PC-9 (cell line): ENCODE measurements at places on chromosomes 1 and 21. TPM values are rescaled to one million over a fixed set of nuclear protein-coding genes. Genes with fewer than 3 reads are reported as not detected.

DNA sequence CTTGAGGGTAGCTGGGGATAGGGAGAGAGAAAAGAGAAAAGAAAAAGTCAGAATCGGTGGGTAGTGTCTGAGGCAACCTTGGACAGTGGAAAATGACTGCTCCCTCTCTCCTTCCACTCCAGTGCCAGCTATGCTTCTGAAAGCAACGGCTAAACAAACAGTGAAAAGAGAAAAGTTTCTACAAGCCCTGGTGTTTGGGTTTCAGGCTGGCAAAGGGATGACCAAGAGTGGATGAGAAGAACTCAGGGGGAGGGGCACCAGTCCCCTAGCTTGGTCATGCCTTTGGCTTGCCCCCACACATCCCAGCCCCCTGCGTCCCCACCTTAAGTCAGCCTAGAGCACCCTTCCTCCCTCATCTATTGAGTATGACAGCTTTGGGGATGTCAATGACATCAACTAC lies 8.6 kb downstream of the IL22RA1 start:
- DNase-seq, result no peak

GRCh38 chr1:167126811-167127210 lies 32.9 kb downstream of the STYXL2 start:
- DNase-seq, result no peak

- DNase-seq, result no peak
Measured at GRCh38 chr1:208085655-208086515, 158.3 kb downstream of the PLXNA2 start.

GRCh38 chr1:50611675-50612074 lies 188.4 kb upstream of the DMRTA2 start:
- no peak for DNase-seq

DNA sequence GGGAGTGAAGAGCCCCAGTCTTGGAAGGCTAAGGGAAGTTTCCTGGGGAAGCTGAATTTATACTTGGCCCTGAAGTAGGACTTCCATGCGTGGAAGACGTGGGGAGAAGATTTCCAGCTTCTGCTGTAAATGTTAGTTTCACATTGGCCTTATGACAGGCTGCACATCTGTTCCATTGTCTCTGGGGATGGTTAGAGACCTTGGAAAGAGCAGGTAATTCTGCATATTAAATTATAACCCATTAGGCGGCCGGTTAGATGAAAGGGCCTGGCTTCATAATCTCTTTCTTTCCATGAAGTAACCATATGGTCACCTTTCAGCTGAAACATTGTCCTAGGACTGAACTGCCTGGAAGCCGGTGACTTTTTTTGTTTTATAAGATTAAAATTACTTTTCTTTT lies 37.5 kb downstream of the DPT start:
- DNase-seq, result no peak

DNA sequence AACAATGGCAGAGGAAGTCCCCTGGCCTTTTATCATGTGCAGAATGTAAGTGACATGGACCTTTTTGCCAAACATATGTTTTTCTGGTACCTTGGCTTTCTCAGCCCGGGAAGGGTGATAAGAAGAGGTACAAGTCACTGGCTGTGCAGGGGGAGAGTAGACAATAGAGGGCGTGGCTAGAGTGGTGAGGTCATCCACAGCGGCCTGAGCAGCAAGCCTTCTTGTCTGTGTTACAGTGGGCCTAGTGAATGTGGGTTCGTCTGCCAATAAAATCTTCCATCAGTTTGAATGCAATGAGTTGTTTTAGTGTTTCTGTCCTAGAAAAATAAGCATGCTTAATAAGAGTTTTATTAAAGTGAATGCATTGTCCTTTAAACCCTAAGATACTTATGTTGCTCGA lies 59.0 kb upstream of the PGD start:
- DNase-seq, result peak; percentile 52

GRCh38 chr21:17536381-17536780 lies 23.5 kb downstream of the CXADR start:
- no peak for DNase-seq

- DNase-seq, result no peak
Measured at GRCh38 chr1:65952696-65953095, 160.0 kb downstream of the PDE4B start.

Gene DDR2
- 0.05 and 0.35 TPM in 2 replicates for total RNA-seq

DNA sequence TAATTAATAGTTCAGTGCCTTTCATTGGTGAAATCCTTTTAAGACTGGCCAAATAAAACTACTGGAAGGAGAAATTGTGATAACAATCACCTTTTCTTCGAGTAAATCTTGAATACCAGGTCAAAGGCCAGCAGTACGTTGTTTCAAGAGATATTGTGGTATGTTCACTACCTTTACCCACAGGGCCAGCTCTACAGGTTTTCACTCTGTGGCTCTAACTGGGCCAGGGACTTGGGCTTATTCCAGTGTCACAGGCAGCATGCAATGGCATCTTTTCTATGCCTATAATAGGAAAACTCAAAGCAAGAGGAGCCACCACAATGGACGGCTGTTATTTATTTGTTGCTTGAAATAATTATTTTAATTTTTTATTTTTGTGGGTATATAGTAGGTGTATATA lies 26.8 kb upstream of the LRIF1 start:
- no peak for DNase-seq

- no peak for DNase-seq
Measured at GRCh38 chr1:54848134-54848948, 38.7 kb downstream of the DHCR24 start.

Gene GNAT2
- 0.52 and 0.63 TPM in 2 replicates for total RNA-seq

DNA sequence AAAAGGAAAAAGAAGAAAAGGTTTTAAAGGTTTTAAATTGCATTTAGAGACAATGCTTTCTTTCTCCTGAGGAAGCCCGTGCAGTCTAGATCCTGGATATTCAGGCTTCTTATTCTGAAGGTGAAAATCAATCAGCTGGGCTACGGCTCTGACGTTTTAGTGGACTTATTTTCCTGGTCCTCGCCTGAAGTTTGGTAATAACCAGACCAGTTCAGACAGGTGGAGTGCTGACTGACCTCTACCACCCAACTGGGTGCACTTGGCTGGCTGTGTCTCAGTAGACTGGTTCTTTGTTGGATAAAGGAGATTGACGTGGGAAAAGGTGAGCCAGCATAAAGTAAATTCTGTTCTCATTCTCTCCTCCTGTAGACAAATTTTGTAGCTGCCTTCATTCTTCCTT lies 7.2 kb upstream of the ATP1A1 start:
- DNase-seq, result no peak

Gene AADACL4
- total RNA-seq, result not detected in 2 replicates

GRCh38 chr1:172851856-172852255 lies 193.0 kb downstream of the FASLG start:
- DNase-seq, result no peak

Gene CD101
- total RNA-seq, result 0.76 and 1.8 TPM in 2 replicates

- no peak for DNase-seq
Measured at GRCh38 chr1:172916116-172916515, 134.6 kb downstream of the TNFSF18 start.

DNA sequence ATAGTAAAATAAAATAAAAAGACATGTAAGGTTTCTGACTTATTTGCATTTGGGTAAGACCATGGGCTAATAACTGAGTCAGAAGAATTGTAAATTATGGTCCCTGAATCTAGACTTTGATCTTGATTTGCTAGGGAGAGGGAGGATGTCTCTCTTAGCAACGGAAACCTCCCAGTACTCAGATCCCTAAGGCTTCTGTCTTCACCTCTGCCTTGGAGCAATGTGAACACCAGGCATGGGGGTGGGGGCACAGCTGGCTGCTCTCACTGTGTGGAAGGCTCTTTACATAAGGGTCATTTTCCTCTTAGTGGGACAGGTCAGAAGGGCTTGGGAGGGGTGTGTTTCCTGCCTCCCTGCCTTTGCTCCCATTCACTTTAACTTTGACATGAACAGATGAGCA lies 17.0 kb upstream of the TMEM54 start:
- no peak for DNase-seq

DNA sequence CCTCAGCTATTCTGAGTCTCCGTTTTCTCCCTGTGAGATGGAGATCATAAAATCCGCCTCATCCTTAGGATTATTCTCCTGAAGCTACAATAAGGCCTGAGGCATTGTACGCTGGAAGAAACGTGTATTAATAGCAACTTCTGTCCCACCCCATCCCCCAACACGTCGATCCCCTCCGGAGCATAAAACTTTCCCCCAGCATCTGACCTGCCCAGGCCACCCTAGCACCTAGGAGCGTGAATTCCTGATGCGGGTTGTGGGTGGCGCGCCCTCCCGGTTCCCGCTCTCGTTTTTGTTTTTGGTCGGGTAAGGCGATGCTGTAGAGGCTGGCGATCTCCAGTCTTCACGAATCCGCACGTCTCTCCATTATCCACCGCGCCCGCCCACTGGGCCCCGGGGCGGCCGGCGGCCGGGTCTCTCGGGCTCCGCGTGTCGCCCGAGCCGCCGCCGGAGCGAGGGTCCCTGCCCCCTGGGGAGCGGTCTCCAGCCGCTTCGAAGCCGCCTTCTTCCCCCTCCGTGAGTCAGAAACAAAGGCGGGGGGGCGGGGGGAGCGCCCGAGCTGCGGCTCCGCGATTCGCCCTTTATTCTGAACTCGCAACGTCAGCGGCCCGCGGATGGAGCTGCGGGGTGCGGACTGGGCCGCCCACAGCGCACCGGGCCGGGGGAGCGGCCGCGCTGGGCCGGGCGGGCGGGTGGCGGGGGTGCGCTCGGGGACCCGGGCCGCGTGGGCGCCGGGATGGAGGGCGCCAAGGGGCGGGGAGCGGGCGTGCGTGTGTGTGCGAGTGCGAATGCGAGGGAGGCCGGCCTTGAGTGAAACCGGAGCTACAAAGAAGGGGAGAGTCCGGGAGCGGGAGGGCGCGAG lies at the start of gene PLEKHO1:
Gene PLEKHO1, plus strand, starts transcription at position 646 of the 862 bp plus-strand sequence. CDS start 342 bp downstream, outside the sequence.
- DNase-seq, result peak; percentile 45

DNA sequence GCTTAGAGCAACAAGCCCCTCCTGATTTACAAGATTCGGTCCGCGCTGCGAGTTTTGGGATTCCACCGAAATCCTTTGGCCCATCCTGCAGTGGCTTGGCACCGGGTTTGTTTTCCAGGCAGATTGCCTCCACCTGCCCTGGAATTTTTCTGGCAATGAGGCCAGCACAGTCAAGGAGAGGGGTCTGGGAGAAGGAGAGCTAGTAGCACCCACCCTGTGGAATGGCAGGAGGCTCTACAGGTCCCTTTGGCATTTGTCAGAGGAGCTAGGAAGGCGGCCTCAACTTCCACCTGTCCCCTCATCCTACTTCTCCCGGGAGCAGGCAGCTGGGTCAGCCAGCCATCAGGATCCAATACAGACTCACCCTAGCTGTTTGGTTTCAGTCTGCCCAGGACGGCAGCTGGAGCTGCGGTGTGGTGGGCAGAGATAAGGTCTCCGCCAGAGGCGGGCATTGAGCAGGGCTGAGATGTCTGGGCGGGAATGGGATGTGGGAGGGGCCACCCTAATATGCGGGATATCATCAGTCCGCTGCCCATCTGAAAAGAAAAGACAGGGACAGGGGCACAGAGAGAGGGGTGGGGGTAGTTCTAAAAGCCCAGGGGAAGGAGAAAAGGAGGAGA lies 37.8 kb upstream of the PRELP start:
- no peak for DNase-seq

- no peak for DNase-seq
Measured at GRCh38 chr1:219350172-219350931, 176.7 kb downstream of the LYPLAL1 start.

DNA sequence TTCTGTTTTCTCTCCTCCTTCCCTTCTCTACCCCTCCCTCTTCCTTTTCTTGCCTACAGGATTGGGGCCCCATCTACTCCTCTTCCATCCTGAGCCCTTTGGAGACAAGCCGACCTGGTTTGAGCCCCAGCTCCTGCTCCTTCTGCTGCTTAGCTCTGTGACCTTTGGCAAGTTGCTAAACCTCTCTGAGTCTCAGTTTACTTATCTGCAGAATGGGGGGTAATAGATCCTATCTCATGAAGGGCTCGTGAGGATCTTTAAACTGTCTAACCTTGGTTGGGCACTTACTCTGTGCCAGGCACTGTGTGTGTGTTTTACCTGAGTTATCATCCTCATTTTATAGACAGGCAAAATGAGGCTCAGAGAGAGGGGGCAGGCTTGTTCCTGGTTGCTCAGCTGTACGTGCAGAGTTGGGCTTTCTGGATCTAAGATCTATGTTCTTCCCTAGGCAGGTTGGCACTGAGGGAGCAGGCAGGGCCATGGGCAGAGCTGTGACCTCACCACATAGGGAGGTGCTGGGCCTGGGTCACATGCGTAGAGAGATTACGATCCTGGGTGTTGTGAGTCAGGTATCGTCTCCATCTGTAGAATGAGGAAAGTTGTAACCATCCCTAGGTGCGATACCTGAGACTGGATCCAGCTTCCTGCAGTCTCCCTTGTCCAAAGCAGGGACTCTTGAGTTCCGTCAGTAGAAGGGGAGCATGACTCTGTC lies 58.5 kb downstream of the FOXO6 start:
- DNase-seq, result peak; percentile 25

Gene LINGO4
- total RNA-seq, result not detected in 2 replicates

GRCh38 chr1:85091671-85092280 lies 43.5 kb upstream of the MCOLN3 start:
- DNase-seq, result no peak

Gene CLCNKB
- 1.1 and 1.9 TPM in 2 replicates for total RNA-seq

Gene SPATA21
- not detected in 2 replicates for total RNA-seq

DNA sequence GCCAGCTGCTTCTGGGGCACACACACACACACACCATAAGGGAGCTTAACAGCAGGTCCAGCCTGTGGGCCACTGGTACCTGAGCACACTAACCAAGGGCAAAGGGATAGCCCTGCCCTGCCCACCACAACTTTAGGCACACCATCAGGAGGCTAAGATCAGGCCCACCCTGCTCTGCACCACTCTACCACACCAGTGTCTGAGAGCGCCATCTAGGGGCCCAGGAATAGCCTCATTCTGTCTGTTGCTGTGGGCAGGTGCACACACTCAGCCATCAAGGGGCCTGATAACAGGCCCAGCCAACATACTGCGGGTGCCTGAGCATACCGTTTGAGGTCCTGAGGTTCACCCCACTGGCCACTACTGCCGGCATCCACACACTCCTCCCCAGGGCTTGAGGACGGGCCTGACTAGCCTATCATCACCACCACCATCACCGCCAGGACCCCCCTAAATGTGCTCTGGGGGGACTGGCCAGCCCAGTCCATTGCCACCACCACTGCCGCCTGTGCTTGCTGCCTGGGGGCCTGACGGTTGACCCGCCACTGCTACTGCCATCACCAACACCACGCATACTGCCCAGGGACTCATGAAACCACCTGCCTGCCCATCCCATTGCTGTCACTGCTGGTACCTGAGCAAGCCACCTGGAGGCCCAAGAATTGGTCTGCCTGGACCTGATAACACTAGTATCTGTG lies 31.3 kb downstream of the NSL1 start:
- no peak for DNase-seq

Gene HMGCL
- 43.2 and 53.4 TPM in 2 replicates for total RNA-seq
